ENCODE measurements at places on chromosomes 3 and 15. TPM values are rescaled to one million over a fixed set of nuclear protein-coding genes. Genes with fewer than 3 reads are reported as not detected.

LTF gene
- not detected for total RNA-seq

IGSF11 gene
- not detected for total RNA-seq

GP9 gene
- total RNA-seq, result not detected

CD200 gene
- total RNA-seq, result 0.11 TPM

ERC2 gene
- not detected for total RNA-seq

LIPC gene
- not detected for total RNA-seq

GRCh38 chr3:9898467-9899241 is 4.0 kb upstream of the IL17RE start:
- DNase-seq, result no peak

GRCh38 chr3:184571750-184572377 is 10.3 kb downstream of the EPHB3 start:
- DNase-seq, result no peak

DNA sequence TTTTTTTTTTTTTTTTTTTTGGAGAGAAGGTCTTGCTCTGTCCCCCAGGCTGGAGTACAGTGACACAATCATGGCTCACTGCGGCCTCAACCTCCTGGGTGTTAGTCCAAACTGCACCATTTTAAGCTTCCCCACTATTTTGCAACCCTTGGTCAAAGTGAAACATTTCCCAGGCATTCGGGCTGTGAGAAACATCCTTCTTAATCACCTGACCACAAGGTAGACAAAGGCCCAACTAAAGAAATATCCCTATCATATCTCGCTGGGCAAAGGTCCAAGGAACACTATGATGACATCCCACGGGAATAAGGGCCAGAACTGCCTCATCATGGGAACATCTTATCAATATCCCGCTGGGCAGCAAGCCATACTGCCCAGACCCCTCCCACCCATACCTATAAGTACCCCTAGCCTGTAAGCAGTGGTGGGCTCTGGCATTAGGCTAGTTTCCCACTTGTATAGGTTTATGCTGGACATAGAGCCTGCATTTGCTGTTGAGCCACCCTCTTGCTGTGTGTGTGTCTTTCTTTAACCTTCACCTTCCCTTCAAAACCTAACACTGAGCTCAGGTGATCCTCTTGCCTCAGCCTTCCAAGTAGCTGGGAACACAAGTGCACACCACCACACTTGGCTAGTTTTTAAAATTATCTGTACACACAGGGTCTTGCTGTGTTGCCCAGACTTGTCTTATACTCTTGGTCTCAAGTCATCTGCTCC is 95.2 kb downstream of the SEMA5B start:
- peak; percentile 96 for DNase-seq

DNA sequence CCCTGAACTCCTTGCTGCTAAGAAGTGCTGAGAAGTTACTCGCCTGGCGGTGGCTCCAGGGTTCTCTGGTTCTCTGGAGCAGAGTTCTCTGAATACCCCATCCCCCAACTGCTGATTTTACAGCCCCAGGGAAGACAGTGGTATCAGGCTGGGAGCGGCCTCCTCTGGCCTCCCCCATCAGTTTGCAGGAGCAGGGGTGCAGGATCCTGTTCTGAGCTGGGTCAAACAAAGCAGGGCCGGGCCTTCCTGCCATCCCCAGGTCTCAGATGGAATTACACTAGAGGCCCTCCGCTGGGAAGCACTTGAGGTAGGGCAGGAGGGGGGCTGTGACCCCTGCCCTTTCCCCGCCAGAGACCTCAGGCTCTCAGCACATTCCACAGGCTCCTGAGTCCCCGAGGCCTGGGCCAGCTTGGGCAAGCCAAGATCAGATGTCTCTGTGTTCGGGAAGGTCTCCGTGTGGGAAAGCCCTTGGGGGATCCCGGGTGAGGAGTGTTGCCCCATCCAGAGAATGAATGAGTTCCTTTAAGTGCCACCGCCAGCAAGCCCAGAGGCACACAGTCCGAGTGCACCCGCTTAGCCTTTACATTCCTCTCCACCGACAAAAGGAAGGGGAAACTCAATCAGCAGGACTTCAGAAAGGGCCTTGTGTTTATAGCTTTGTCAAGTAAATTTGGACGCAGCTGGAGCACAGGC is 149.9 kb downstream of the LRRK1 start:
- peak; percentile 69 for DNase-seq

DNA sequence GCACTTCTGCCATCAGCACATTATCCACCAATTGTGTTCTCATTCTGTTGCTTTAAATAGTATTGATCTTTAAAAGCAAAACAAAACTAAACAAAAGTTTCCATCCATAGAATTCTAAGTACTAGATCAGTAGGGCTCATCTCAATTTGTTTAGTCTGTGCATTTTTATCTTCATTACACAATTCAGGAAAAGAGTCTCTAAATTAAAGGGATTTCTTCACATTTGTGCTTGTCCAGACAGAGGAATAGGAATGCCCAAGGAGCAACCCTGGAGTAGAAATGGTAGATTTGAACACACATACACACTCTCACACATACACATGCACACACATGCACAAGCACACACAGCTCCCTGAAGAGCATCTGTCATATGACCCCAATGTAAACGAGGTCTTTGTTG is 21.4 kb downstream of the LMCD1 start:
- DNase-seq, result no peak

- DNase-seq, result no peak
Observed at GRCh38 chr3:94092086-94092485, 29.2 kb downstream of the NSUN3 start.

GRCh38 chr15:97115761-97116070 is 785.2 kb downstream of the NR2F2 start:
- DNase-seq, result no peak

GRCh38 chr3:128297401-128298138 is 144.3 kb downstream of the EEFSEC start:
- DNase-seq, result peak; percentile 15

GRCh38 chr15:98547275-98547674 is 101.1 kb upstream of the IGF1R start:
- DNase-seq, result peak; percentile 36

GRCh38 chr3:30355622-30356021 is 250.8 kb upstream of the TGFBR2 start:
- no peak for DNase-seq

- no peak for DNase-seq
Observed at GRCh38 chr3:133531981-133532380, 41.5 kb upstream of the CDV3 start.

DNA sequence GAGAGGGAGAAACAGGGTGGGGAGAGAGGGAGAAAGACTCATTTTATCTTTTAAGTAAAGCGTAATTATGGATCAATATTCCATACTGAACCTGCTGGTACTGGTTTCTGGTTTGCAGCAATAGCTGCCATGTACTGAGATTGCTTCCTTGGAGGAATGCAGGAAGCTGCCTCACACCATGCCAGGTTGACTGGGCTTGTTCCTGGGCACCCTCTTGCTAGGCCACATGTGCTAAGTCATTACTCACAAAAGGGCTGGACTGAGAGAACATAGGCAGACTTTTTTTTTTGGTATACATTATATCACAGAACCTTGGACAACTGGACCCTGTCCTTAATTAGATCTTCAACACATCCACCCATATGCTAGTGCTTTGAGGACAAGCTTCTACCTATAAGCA is 193.4 kb downstream of the ZNF621 start:
- peak; percentile 40 for DNase-seq

DNA sequence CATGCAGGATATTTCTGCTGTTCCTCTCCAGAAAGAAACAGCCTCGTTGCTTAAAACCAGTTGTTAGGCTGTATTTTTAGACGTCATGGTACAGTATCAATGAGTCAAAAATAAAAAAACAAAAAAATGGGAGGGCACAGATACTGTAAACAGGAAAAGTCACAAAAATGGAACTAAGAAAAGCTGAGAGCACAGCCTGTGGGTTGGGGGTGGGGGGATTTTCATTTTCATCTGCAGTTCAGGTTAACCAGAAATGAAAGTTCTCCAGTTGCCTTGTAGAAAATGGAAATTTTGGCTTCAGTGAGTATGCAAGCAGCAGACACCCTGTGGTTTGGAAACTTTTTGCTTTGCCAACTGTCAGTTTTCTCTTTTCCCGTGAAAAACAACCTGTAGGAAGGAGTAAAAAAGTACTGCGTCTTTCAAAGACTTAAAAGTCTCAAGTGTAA is 59.0 kb downstream of the FRMD4B start:
- DNase-seq, result no peak
